HCT116 (cell line): ENCODE measurements at places on chromosomes 5 and 9.

DNA sequence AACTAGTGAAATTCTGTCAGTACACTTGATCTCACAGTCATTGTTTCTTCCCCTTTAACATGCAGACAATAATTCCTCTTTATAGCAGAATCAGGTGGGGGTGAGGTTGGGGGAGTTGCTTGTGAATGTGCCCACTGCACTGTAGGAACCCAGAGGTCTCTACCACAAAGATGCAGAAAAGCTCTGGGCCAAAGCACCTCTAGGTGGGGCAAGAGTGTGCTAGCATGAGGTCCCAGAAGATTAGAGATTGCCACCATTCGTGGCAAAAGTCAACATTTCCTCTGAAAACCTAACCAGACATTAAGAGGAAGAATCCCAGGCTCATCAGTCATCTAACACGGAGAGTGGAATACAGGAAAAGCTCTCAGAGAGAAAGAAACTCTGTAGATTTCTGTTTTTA lies 74.5 kb downstream of the PTCD2 start:
- no peak for DNase-seq

DNA sequence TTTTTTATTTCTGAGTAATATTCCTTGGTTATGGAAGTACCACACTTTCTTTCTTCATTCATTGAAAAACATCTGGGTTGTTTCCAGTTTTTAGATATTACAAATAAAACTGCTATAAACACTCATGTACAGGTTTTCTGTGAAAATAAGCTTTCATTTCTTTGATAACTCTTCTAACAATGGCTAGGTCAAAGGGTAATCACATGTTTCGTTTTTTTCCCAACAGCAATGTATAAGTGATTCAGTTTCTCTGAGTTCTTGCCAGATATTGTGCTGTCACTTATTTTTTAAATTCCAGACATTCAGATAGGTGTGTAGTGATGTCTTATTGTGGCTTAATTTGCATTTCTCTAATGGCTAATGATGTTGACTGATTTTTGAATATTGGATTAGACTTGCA lies 16.7 kb upstream of the TNPO1 start:
- no peak for DNase-seq

DNA sequence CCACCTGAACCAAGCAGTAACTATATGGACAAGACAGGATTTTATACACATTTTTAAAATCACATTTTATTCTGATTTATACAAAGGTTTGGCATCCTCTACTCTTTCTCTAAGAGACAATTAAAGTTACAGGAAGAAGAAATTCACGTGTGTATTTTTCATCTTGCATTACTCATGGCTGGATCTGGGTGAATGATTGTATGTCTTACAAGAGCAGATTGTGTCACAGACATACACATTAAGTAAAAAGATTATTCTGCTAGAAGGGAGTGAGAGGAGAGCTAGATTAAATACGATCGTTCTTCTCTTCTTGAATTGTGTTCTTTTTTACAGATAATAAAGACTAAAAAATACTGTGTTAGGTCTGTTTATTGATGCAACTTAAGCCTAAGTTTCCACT lies 20.8 kb upstream of the CEP120 start:
- no peak for DNase-seq

DNA sequence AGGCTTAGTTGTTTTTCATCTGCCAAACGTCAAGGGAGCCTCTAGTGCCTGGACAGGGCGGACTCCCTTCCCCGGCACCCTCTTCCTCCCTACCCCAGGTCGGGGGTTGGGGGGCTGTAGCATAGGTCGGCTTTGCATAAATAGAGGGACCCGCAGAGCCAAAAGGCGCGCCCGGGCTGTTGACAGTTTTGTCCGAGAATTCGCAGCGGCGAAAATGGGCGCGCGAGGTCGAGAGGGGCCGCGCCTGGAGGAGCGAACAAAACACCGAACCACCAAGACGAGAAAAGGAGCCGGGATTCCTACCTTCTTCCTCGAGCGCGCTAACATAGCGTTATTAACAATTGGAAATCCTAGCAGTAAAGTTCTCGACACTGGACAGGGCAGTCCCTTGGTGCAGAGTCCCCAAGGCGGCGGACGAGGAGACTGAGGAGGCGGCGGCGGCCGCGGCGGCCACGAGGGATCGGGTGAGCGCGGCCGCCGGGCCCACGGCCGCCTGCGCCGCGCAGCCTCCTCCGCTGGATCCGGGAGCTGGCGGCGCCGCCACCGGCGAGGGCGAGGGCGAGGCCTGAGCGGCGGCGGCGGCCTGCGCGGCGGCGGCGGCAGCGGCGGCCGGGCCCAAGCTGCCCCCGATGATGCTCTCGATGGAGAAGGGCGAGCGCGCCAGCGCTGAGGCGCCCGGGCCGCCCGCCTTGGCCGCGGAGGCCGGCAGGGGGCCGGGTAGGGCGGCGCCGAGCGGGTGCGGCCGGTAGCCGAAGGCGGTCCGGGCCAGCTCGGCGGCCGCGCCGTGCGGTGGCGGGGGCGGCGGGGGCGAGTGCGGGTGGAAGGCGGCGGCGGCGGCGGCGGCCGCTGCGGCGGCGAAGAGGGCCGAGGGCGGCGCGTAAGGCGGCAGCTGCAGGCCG lies 1.7 kb downstream of the FOXD1 start:
- DNase-seq = no peak

DNA sequence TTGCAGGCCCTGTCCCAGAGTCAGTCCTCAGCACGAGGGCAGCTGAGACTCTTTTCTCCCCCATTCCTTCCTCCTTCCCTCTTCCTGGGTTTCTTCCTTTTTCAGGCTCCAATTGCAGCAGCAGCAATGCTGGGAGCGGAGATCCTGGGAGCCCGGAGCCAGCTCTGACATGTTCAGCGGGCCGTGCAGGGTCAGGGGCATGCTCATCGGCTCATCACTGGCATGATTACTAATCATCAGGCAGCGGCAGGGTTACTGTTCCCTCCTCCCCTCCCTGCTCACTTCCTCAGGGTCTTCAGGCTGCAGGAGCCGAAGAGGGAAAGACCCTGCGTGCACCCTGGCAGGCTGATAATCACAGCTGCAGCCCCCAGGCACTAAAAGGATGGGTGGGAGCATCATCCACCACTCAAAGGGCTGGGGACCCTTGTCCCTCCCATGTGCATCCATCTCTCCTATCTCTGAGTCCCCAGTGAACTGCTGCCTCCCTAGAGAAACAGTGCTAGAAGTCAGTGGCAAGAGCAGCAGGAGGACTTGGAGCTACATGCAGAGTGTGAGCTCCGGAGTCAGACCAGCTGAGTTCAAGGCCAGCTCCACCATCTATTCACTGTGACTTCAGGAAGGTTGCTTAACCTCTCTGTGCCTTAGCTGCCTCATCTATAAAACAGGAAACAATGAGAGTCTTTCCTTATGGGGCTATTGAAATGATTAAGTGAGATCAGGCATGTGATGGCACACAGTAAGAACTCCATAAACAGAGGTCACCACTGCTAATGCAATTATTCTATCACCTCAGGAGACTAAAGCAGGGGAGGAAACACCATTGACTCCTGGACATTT lies 7.8 kb upstream of the KCNIP1 start:
- no peak for DNase-seq

- no peak for DNase-seq
These were observed 12.5 kb downstream of the WDR70 start for GRCh38 chr5:37391591-37391990.

- DNase-seq = no peak
These were observed 589.2 kb upstream of the KLF4 start for GRCh38 chr9:108078811-108079210.

GRCh38 chr5:143074414-143074996 lies 304.3 kb downstream of the ARHGAP26 start:
- no peak for DNase-seq

- peak; percentile 52 for DNase-seq
These were observed 56.9 kb downstream of the PAM start for GRCh38 chr5:102811972-102812371.

DNA sequence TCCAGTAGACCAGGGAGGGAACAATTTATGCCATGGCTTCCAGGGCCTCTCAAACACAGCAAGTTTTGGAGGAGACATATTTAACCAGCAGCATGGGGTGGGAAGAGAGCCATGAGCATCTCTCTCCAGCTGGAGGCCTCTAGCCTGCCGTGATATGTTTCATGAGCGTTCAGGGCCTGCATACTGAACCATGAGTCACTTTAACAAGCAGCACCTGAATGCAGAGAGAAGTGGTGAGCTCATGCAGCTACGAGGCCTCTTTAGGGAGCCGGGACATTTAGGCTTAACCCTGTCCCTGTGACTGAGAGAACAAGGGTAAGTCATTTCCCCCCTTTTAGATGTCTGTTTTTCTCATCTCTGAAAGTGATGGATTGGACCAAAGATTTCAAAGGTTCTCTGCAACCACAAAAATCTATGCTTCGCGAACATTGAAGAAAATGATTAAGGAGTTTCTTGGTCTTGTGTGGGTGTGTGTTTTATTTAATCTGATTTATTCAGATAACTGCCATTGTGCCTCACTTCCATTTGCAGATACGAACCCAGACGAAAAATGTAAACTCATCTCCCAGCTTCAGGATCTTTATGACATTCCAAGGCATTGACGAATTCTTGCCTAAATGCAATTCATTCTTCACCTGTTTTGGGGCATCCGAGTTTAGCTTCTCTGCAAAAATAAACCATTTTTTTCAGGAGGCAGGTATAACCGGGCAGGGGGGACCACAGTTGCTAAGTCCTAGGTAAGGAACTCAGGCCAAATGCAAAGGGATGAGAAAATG lies 157.0 kb downstream of the GABBR2 start:
- no peak for DNase-seq

GRCh38 chr9:11966786-11967185 lies 726.4 kb upstream of the TYRP1 start:
- DNase-seq = no peak

DNA sequence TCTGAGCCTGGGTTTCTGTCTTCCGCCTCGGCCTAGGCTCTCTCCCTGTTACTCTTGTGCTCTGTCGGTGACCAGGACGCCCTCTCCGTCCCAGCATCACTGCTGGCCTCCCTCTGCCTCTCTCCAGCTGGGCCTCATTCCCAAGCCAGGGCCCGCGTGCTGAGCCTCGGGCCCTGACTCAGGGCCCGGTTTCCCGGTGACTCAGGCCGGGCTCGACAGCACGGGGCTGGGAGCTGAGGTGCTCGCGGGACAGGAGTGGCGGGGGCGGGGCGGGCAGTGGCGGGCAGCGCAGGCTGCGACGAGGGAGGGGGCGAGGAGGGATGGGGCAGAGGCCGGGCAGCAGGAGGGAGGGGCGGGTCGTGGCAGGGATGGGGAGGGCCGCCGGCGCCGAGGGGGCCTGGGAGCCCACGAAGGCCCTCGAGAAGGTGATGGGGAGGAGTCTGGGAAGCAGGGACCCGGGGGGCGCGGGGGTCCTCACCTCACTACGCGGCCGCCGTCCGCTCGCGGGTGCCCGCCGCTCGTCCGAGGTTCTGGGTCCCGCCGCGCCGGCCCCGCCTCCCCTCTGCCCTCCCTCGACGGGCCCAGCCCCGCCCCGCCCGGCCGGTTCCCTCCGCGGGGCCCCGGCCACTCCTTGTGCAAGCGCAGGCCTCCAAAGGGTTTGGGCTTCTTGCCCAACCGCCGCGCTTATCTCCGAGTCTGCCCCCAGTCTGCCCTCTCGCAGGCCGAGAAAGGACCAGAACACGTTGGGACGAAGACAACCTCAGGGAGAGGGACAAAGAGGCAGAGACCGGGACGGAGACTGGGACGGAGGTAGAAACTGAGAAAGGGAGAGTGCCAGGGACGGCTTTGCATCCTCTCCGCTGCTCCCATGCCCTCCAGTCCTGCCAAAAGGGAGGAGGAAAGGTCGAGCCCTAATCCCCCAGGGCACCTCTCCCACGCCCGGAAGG lies at the start of gene ARAP3:
ARAP3 (minus strand) TSS at position 536 of the 947 bp plus-strand sequence. CDS start 1,744 bp downstream, outside the sequence.
- DNase-seq = peak; percentile 40

GRCh38 chr9:740221-740620 lies 101.3 kb upstream of the DMRT1 start:
- DNase-seq = no peak

- no peak for DNase-seq
These were observed 467 bp upstream of the VLDLR start for GRCh38 chr9:2620919-2621721.

DNA sequence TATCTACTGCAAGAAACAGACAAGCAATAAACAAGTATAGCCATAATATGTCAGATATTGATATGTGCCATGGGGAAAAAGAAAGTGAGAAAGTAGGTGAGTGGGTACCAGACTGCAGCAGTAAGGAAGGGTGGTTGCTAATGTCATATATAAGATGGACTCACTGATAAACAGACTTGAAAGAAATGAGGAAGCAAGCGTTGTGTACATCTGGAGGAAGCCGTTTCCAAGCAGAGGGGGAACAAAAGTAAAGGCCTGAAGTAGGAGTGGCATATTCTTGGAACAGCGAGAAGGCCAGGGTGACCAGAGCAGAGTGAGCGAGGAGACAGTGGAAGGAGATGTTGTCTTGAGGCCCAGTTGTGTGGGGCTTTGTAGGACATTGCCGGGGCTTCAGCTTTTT lies 142.2 kb upstream of the MAP3K1 start:
- DNase-seq = no peak

- DNase-seq = no peak
These were observed 220.7 kb downstream of the CACNA1B start for GRCh38 chr9:138098116-138098907.

GRCh38 chr9:94603259-94604160 lies 9.9 kb upstream of the FBP2 start:
- DNase-seq = peak; percentile 62

DNA sequence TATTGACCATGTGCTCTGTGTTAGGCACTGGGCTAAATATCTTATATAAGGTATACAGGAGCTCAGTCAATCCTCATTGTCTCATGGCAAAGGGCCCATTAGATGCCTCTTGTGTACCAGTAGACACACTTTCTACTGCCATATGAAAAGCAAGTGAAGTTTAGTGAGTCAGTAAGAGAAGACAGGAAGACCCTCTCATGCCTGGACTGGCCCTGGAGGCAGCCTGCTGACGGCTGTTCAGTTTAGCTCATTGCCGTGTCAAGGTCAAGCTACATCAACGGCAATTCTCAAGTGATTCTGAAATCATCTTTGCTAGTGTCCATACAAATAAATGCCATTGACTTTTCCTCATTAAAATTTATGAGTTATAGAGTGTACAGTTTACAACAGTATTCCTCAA lies 237.9 kb downstream of the IRX1 start:
- DNase-seq = no peak

- no peak for DNase-seq
These were observed 125.1 kb downstream of the PDE4D start for GRCh38 chr5:59768152-59769040.

DNA sequence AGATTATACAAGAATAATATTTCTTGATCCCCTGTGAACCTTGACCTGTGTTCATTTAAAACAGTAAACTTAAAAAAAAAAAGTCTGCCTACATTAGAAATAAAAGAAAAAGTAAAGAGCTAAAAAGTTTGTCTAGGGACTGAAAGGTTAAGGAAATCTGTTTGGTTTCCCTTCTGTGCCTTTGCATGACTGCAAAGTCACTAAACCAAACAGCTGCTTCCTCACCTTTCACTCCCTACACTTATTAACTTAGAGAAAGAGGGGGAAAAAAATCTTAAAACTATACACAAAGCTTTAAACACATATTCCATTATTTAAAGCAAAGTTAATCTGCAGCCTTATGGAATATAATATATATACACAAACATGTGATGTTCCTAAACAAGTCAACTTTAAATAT lies 65.1 kb downstream of the ZFR start:
- DNase-seq = no peak

GRCh38 chr5:101284736-101285375 lies 381.8 kb upstream of the ST8SIA4 start:
- DNase-seq = no peak
